ENCODE measurements at places on chromosomes 13 and 19.
A peak's percentile ranks its signal among the peaks of the same experiment; 100 is the strongest.

DNA sequence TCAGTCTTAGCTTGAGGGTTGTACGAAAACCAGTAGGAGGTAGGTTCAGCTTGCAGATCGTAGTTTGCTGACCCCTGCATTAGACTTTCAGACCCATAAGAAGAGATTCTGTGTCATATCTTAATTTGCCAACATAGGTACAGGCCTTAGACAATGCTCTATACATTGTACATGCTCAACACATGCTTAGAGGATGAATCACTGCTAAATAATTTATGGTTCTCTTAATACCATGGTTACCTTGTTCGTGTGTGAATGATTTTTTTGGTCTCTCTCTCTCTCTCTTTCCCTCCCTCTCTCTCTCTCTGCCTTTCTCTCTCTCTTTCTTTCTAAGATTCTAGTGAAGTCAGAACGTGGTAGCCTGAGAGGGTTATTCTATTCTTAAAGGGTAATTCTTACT lies 112.2 kb downstream of the FGF14 start:
- H3K27me3 ChIP-seq = no peaks in the 10 kb centered on the region
- no peaks in the 10 kb centered on the region for H3K4me1 ChIP-seq
- no peak overlapping the region for H3K4me3 ChIP-seq

- no peaks in the 10 kb centered on the region for H3K27me3 ChIP-seq
- DNase-seq = peak; percentile 68
- peak overlapping the region; percentile 75 for H3K4me3 ChIP-seq
- peak overlapping the region; percentile 83 for H3K27ac ChIP-seq
- no peaks in the 10 kb centered on the region for H3K4me1 ChIP-seq
Observed at GRCh38 chr13:99086267-99087097, 108.6 kb upstream of the DOCK9 start.

DNA sequence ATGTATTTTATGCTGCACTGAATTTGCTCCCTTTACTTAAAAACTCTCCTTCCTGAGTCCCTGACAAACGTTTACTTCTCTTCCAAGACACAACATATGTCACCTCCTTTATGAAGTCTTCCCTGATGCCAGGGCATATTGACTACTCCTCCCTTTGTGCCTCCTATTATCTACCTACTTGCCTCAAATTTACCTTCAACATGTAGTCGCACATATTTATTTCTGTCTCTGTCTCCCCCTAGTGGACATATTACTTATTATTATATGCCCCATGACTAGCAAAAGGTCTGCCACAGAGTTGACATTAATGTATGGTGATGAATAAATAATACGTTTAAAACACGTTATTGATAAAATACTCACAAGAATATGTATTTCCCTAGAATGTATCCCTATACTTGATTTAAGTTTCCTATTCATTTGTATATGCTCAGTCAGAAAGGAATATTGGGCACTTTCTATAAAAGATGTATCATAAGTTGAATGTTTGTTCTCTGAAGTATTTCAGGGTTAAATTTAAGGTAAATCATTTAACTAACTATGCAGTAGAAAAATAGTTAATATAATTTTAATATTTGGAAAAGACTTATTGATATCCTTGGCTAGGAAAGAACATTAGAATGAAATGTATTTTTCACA lies 250.3 kb upstream of the ATXN8OS start:
- no peaks in the 10 kb centered on the region for H3K27me3 ChIP-seq
- H3K27ac ChIP-seq = no peak overlapping the region
- DNase-seq = no peak
- H3K4me1 ChIP-seq = no peaks in the 10 kb centered on the region
- no peak overlapping the region for H3K4me3 ChIP-seq
- H3K36me3 ChIP-seq = no peaks in the 10 kb centered on the region

- peak overlapping the region; percentile 75 for H3K4me3 ChIP-seq
- DNase-seq = peak; percentile 61
- no peaks in the 10 kb centered on the region for H3K4me1 ChIP-seq
Observed at GRCh38 chr13:106533943-106534638, 1.4 kb downstream of the EFNB2 start.
